HS-27A (cell line): ENCODE measurements at places on chromosomes 2 and 18.

DNA sequence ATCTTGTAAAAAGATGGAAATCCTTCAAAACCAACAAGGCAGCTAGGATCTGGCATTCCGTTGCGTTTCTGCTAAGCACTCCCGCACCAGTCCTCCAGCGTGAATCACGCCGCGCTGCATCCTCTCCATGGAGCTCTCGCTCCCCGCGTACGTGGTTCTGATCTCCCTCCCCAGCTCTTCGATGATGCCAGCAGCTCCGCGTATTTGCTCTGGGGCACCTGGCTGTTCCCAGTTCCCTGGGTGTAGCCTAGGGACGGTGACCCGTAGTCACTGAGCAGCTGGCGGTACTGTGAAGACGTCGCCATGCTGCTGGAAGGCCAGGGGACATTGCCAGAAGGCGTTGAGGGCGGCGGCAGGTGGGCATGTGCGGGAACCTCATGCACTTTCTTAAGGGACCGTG, 407.5 kb downstream of the RNF144A start:
- no peak for DNase-seq

- no peak for DNase-seq
These were observed 9.1 kb downstream of the KLF7 start for GRCh38 chr2:207156451-207157161.

DNA sequence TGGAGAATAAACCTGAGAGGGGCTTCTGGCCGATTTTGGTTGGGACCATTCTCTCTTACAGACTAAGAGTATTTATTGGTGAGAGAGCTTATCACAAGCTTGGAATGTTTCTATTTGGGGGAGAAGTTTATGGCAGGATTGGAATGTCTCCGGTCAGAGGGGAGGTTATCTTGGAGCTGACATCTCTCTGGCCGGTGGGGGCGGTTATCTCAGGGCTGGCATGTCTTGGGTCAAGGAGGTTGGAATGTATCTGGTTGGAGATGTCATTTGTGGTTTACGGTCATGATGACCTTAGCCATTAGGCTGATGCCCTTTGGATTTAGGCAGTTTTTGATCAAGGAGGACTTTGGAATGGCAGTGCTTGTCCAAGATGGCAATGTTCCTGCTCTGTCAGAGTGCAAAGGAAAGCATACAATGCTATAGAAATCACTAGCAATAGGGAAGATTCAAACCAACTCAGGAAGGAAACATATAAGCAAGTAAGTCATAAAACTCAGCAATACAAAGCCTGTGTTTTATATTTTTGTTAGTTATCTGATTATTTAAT, 362.4 kb upstream of the LRATD1 start:
- no peak for DNase-seq

- DNase-seq: no peak
These were observed 1.6 kb upstream of the PUM2 start for GRCh38 chr2:20352230-20352578.
